ENCODE measurements at places on chromosomes 3 and 15. TPM values are rescaled to one million over a fixed set of nuclear protein-coding genes. Genes with fewer than 3 reads are reported as not detected.

GRCh38 chr3:87298111-87298718, 21.8 kb upstream of the POU1F1 start:
- no peak for DNase-seq
- no peak overlapping the region for H3K4me3 ChIP-seq
- H3K27ac ChIP-seq: no peak overlapping the region

DNA sequence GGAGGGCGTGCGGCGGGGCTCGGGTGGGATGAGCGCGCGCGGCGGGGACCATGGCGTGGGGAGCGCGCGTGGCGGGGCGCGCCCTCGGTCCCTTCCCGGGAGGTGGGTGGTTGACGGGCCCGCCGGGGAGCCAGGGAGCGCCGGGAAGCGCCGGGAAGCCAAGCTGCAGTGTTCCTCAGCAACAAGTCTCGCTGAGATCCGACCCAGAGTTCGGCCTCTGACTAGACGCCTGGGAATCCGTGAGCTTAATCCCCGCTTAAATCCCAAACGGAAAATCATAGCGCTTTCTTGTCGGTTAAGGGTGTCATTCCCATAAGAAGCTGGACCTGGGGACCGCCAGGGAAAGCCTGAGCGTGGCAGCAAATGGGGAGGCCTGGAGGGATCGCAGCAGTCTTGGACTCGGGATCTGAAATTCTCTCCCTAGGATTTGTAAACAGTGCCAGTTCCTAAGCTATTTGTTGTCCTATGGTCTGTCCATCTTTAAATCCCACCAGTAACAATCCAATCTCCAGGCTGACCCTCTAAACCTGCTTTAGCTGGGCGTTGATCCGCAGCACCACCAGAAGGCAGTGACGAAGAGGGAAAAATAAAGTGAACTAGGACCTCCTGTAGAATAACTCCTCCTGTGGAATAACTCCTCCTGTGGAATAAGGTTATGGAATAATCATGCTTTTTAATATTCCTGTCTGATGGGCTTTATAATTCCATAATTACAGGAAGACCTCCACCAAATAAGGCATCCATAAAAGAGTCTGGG, 570 bp upstream of the NEDD4 start:
- no peaks in the 10 kb centered on the region for H3K36me3 ChIP-seq
- H3K27me3 ChIP-seq: no peaks in the 10 kb centered on the region
- H3K4me3 ChIP-seq: peak overlapping the region; percentile 55
- no peaks in the 10 kb centered on the region for H3K4me1 ChIP-seq
- DNase-seq: no peak

DNA sequence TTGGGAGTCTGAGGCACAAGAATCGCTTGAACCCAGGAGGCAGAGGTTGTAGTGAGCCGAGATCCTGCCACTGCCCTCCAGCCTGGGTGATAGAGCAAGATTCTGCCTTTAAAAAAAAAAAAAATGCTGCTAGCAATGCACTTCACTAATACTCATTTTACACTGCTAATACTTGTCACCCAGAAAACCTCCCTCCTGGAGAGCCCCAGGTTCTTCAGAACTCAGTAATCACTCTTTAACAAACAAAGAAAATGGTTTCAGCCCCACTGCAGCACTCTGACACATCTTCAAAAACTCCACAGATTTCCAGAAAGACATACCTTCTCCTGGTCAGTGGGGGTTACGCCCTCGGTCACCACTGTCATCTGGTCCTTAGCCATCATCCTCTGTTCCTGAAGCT, 366.7 kb downstream of the SHQ1 start:
- H3K36me3 ChIP-seq: no peaks in the 10 kb centered on the region
- H3K27me3 ChIP-seq: no peaks in the 10 kb centered on the region
- DNase-seq: no peak
- no peaks in the 10 kb centered on the region for H3K4me1 ChIP-seq
- H3K4me3 ChIP-seq: no peak overlapping the region

Gene CD80
- total RNA-seq: 0.13 TPM

Gene GOLGA8Q
- total RNA-seq: not detected

Gene IQCH
- total RNA-seq: 0.22 TPM

Measured in naive thymus-derived CD4-positive, alpha-beta T cell (primary cell).